AG09319 (cell line): ENCODE measurements at places on chromosomes 5 and 9.

DNA sequence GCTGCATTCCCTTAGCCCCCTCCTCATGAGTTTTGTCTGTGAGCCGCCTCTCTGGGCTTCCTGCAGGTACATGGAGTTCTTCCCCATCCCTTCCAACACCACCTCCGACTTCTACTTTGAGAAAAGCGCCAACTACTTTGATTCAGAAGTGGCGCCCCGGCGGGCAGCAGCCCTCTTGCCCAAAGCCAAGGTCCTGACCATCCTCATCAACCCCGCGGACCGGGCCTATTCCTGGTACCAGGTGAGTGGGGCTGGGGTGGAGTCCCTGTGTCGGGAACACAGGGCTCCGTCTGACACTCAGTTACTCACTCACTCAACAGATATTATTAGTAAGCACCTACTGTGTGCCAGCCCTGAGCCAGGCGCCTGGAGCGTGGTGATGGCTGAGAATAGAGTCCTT lies 37.3 kb downstream of the NDST1 start:
- no peak for DNase-seq

DNA sequence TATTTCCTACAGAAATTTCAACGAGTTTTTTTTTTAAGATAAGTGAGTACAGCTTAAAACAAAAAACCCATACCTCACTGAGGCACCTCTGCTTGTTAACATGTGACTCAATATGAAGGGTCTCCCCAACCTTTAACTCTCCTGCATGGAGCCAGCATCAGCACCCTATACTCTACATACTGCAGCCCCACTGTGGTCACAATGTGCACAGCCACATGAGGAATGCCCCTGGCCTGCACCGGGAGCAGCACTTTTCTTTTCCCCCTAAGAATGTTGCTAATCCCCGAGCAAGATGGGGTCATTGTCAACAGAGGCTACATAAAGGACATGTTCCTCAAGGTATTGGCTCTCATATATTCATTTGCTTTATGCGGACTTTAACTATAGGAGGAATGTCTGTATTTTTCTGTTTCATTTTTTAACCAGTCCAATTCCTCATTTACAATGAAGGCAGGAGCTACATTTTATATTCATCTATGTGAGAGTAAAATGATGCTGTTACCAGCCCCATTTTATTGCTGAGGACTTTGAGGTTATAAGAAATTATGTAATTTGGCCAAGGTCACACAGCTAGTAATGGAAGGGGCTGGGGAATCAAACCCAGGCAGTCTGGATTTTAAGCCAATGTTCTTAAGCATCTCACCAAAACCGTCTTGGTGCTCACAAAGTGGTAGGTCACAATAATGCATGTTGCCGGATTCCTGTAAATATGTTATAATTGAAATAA lies 93.0 kb downstream of the APBA1 start:
- no peak for DNase-seq

GRCh38 chr5:52692039-52692438 lies 95.7 kb upstream of the ITGA1 start:
- DNase-seq, result no peak

DNA sequence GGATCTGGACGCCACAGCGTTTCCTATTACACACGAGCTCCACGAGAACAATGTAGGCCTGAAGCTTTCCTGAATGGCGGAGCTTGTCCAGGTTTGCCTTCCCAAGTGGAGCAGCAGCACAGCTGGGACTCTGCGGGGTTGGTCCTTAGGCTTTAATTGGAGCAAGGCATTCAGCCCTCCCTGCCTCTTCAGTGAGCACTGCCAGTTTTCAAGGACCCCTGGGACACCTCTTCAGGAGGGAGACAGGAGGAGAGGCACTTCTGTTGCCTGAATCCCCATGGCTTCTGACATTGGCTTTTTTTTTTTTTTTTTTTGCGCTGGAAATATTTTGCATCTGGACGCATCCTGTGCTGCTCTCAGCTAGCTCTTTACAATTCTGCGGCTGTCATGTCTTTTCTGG lies 179.4 kb downstream of the SEMA6A start:
- DNase-seq, result no peak

- no peak for DNase-seq
Measured at GRCh38 chr5:126562823-126563222, 32.2 kb downstream of the ALDH7A1 start.

DNA sequence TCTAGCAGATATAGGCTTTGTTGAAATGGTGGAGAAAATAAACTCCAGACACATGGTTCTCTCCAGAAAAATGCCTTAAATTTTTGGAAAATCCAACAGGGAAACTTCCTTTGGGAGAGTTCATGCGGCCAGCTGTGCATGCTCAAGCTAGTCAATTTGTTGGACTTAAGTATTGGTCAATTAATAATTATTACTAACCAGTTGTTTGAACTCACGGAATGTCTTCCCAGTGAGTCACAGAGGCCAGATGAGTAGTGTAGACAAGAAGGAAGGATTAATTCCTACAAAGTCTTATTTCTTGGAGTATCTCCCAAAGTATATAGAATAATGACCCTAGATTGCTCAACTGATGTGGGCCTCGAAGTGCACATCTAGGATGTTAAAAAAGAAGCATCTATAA lies 103.6 kb downstream of the MACIR start:
- no peak for DNase-seq

GRCh38 chr5:38758774-38759600 lies 86.8 kb upstream of the OSMR start:
- DNase-seq, result no peak

DNA sequence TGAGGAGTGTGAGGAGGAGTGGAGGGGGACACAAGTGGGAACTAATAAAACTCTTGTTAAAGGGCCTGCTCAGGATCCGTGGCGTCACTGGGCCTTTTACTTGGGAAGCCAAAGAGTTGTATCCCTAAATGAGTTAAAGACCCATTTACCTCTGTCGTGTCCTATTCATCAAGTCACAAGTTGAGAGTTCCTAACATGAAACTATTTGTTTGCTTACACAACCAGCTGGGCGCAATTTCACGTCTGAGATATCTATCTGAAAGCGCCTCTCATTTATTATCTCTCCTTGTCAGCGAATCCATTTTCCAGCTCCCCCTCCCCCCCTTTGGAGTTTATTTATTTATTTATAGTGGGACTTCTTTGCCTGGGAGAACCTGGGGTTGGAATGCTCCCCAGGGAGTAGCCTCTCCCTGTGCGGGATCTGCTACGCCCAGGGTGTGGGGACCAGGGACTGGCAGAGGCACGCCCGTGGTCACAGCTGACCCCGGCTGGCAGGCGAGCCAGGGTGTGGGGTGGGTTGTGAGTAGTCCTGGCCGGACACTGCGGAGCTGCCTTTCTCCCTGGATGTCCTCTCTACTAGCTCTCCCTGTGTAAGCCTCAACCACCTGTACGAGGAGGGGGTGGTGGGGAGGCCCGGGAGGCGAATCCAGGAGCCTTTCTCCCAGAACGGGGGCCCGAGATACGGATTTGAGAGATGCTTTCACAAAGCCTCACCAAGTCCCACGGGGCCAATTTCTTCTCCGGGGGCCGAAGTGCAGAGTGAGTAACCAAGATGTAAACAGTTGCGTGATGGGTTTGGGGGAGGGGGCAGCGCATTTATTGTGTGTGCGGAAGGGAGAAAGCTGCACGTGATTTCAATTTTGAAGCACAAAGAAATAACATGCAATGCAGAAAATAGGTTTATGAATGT lies 15.3 kb downstream of the NR2F1 start:
- DNase-seq, result no peak

- no peak for DNase-seq
Measured at GRCh38 chr9:119453980-119454379, 84.7 kb upstream of the BRINP1 start.

- no peak for DNase-seq
Measured at GRCh38 chr5:178244576-178244975, 12.0 kb upstream of the PHYKPL start.
